ENCODE measurements at places on chromosomes 16 and 17. TPM values are rescaled to one million over a fixed set of nuclear protein-coding genes. Genes with fewer than 3 reads are reported as not detected.

- DNase-seq = no peak
Measured at GRCh38 chr17:41654678-41655607, 30.6 kb upstream of the KRT17 start.

DNA sequence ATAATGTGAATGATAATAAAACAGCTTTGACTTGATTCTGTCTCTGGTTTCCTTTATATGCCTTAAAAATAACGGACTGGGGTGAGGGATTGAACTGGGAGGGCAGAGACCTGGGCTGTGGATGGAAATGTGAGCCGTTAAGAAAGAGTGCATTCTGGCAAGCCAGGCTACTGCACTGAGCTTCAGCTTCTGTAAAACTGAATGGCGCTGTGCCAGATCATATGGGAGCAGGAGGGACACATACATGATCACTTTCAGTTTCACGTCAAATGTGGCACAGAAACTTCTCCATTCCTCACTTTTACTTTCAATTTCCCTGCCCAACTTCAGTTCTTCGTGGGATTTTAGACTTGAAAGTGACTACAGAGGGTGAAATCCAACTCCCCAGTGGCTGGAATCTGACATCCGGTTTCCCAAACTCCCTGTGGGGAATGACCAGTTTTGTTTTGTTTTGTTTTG lies 1.1 kb downstream of the MT2A start:
- DNase-seq = peak; percentile 57

DNA sequence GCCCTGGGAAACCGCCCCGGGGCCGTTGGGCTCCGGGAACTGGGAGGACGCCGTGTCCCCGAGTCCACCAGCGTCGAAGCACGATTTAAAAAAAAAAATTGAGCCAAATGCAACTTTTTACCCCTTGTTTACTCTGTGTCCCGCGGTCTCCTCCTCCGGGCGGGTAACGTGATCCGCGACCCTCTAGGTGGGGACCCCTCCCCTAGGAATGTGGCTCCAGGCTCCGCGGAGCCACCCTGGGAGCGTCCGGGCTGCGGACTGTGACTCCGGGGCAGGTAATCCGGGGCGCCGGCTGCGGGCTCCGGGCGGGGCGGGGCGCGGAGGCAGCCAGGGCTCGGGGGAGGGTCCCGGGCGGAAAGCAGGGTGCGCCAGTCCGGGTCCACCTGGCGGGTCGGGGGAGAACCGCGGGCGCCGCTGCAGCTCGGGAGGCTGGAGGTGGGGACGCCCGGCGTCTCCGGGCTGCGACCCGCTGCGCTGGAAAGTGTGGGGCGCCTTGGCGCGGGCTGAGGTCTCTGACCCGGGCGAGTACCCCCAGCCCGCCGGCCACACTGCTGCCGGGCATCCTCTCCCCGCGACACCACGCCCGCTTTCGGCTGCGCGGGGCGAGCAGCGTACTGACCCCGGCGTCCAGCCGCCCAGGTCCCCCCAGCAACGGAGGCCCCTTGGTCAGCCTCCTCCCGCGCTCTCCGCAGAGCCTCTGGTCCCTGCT lies 852 bp upstream of the HELZ start:
- DNase-seq = peak; percentile 56

GRCh38 chr17:50708050-50709000 lies 611 bp upstream of the ANKRD40 start:
- DNase-seq = no peak

- no peak for DNase-seq
Measured at GRCh38 chr16:47262938-47263337, 119.2 kb upstream of the NETO2 start.

DNA sequence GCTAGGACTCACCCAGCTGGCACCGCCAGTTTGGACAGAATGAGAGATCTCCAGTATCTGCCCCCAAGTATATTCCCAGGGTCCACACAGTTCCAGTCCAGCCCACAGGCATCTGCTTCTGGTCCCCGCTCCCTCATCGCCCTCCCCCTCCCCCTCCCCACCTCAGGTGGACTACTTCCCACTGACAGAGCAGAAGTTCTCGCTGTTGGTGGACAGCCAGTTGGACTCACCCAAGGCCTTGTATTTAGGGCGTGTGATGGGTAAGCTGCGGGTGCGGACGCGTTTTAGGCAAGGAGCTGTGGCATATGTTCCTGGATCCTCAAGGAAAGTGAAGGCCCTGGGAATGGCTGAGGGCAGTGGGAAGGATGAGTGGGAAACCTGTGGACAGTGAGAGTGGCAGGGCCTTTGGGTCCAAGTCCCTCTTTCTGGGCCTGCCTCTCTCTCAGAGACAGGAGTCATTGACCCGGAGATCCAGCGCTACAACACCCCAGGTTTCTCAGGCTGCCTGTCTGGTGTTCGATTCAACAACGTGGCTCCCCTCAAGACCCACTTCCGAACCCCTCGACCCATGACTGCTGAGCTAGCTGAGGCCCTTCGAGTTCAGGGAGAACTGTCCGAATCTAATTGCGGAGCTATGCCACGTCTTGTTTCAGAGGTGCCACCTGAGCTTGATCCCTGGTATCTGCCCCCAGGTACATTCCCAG lies 14.9 kb downstream of the CNTNAP1 start:
- DNase-seq = no peak

Gene OTOP3
- not detected for total RNA-seq

Gene MYH13
- total RNA-seq = not detected

Gene SLC26A11
- total RNA-seq = 12.4 TPM

Gene KRTAP4-5
- total RNA-seq = not detected

Gene PITPNC1
- total RNA-seq = 6.0 TPM
